ENCODE measurements at places on chromosomes 6 and 20.
A peak's percentile ranks its signal among the peaks of the same experiment; 100 is the strongest.

DNA sequence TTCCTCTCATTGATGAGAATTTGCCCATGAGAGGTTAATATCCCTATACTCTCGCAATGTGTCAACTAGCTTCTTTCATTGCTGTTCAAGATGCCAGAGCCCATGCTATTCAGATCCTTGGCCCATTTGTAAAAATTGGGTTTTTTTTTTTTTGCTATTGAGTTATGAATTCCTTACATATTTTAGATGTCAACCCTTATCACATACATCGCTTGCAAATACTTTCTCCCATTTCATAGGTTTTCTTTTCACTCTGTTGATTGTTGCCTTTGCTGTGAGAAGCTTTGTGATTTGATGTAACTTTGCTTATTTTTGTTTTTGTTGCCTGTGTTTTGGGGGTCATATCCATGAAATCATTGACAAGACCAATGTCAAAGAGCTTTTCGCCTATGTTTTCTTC, 32.2 kb upstream of the IPCEF1 start:
- no peak for DNase-seq

DNA sequence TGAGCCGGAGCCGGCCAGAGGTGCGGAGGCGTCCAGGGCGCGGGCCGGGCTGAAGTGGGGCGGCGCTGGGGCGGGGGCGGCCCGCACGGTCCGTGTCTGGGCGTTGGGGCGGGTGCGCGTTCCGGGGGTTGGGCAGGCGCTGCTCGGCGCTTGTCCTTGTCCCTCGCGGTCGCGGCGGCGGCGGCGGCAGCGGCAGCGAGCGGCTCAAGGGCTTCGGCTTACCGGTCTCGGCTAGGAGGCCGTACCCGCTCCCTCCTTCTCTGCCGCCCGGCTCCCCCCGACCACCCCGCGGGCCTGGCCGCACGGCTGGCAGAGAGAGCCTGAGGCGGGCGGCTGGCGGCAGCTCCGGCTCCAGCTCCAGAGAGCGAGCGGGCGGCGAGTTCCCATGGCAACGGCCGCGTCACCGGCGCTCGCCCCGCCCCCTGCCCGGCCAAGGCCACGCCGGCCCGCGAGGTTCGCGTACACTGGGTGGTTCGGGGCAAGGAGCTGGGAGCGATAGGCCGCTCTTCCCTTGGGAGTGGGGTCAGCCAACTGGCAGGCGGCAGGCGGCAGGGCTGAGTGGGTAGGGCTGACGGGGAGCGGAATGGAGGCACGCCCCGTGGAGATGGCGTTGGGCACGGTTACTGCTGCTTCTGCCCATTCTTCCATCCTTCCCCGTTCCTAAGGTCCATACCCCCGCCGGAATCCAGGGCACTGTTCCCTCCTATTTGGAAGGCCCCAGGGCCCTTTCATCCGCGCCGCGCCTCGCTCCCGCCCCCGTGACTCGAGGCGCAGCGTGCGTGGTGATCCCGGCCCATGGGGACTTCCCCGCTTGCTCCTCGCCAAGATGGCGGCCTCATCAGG, at the start of gene LRRC73:
Gene LRRC73, minus strand, starts transcription at position 363 of the 843 bp plus-strand sequence. CDS start 561 bp downstream, outside the sequence.
- peak; percentile 69 for DNase-seq

- no peak for DNase-seq
These were observed 95.8 kb upstream of the PLCB4 start for GRCh38 chr20:8972963-8973705.

DNA sequence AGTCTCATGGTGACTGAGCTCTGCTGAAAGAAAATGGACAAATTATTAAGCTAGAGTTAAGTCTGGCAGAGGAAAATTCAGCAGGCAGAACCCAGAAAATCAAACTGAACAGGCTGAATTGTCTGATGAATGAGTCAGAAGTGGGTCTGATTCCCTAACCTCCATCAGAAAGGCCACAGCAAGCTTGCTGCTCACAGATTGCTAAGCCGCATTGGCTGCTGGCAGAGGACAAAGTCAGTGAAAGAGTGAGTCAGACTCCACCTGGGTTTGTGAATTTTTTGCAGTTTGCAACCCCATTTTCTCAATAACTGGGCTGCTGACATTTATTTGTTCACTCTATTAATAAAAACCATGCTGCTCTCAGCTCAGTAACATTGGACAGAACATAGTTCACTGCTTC, 191.3 kb downstream of the EPM2A start:
- DNase-seq: no peak

DNA sequence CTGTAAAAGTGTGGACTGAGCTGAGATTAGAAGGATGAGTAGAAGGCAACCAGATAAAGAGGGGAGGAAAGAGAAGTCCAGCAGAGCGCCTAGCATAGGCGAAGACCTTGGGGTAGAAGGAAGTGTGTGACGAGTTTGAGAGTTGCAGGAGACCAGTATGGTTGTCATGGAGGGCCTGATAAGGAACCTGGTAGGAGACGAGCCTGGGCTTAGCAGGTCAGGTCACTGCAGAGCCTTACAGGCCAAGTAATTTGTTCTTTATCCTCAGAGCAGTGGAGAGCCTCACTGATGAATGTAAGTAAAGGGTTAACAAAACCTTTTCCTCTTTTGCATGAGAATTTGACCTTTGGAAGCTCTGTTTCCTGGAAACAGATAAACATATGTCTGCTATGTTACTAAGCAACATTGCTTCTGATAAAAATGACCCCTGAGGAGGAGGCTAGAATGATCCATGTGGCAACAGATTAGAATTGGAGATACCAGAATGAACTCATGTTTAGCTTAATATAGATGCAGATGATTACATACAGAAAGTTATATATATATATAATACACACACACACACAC, 2.9 kb upstream of the TMEM74B start:
- peak; percentile 80 for DNase-seq

DNA sequence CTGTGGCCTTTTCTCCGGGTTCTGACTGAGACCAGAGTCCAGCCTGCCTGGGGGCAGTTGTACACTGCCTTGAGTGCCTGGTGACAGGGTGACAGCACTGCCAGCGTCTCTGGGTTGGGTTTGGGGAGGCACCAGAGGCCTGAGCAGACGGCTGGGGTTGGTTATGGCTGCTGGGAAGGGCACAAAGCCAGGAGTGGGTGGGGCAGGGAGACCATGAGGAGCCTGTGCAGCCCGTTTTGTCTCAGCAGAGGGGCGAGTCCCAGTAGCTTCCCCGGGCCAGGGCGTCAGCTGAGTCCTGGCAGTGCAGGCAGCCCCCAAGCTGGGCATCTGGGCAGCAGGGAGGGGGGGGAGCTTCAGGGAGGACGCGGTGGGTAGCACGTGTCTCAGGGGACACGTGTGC, 15.3 kb upstream of the SULF2 start:
- no peak for DNase-seq

DNA sequence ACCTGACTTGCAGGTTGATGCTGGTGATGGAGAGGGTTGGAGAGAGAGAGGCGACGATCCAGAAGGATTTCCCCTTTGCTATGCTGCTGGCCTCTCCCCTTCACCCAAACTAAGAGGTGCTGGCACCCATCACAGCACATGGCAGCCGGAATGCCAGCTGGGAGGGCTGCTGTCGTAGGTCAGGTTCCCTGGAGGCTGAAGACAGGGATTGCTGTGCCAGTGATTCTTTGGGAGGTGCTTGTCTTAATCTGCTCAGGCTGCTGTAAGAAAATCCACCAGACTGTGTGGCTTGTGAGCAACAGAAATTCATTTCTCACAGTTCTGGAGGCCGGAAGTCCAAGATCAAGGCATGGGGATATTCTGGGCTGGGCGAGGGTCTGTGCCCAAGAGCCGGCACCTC, 4.4 kb upstream of the ARFGAP1 start:
- no peak for DNase-seq

GRCh38 chr20:873875-874607, 40.5 kb downstream of the FAM110A start:
- no peak for DNase-seq

GRCh38 chr6:40901322-40902055, 137.5 kb downstream of the UNC5CL start:
- DNase-seq: no peak

- DNase-seq: no peak
These were observed 154.5 kb upstream of the TNFAIP3 start for GRCh38 chr6:137712587-137712986.

Measured in hematopoietic multipotent progenitor cell treated with erythropoietin and hydrocortisone succinate and interleukin-3 and kit ligand, for 8 days (in vitro differentiated cells).